ENCODE measurements at places on chromosomes 12 and 14.

DNA sequence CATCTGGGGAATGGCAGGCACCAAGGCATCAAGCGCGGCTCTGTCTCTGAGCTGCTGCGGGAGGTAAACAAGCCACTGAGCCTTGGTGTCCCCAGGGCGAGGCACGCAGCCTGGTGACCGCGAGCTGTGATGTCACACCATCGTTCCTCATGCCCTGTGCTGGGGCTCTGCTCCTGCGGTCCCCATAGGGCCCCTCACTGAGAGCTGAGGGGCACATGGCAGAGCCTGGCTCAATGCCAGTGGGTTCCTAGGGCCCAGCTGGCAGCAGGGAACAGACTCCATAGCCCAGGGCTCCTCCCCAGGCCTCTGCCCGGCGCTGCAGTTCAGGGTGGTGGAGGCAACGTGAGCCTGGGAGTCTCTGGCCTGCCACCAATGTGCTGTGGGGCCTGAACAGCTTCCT lies 22.6 kb downstream of the CHGA start:
- DNase-seq, result no peak

DNA sequence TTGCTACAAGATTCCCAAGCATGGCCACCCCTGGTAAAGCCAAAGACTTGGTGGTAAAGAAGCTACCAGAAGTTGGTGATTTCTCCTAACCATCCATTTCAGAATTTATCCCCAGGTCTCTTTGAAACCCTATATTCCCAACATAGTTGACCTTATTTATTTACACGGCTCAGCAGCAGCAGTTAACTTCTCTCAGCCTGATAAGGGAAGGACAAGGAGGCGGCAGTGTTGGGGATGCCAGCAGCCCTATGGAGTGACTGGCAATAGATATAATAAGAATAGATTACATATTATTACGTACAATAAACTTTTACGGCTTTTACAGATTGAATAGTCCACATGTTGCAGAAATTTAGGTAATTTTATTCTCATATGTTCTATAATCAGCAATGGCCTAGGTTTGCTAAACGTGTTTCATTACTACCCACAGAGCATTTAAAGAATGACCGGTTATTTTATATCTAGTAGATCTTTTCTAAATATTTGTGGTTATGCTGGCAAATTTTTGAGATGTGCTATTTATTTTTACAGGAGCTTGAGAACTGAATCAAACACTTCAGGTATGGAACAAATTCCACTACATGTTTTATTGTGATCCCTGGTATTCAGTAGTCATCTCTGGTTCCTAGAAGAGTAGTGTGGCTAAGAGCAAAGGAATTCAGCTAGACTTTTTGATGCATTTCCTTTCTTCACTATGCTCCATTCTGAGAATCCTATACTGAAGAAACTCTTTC lies 19.8 kb upstream of the PALS1 start:
- no peak for DNase-seq

DNA sequence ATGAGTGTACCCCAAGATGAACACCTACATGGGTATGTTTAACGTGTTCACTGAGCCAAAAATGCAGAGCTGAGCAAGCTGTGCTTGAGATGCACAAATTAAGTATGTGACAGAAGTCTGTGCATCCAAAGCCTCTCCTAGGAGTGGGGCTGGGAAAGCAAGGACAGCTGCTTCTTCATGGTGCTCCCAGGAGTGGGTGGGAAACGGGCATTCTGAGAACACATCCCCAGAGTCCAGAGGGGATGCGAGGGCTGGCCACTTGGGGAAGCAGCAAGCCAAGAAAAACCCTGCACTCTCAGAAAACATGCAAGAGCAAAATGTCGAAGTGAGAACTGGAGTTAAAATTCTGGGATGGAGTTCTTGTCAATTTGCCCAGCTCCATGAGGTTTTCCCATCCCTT lies 414.3 kb downstream of the BCAT1 start:
- no peak for DNase-seq

DNA sequence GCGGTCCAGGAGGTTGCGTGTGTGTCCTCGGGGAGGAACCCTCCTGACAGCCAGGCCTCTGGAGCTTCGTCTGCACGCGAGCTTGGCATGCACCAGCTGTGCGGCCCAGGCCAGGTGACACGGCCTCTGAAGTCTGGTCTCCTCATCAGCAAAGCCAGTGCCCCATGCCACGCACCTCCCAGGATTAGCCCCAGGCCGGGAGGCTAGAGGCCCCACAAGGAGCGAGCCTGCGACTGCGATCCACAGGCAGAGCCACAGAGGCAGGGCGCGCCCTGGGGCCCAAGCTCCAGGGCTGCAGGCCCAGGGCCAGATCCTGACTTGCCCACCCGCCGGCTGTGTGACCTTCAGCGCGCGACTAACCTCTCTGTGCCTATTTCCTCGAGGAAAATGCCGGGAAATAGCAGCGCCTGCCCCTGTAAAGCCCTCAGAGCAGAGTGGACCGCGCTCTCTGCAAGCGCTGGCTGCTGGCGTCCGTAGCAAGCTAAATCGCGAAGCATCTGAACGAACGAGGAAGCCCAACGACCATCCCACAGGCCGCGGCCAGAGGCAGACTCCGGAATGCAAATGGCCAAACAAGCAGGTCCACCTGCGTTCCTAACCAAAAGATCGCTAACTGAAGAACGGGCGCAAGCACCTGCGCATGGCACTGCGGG lies 492 bp upstream of the BTBD6 start:
- DNase-seq, result no peak

DNA sequence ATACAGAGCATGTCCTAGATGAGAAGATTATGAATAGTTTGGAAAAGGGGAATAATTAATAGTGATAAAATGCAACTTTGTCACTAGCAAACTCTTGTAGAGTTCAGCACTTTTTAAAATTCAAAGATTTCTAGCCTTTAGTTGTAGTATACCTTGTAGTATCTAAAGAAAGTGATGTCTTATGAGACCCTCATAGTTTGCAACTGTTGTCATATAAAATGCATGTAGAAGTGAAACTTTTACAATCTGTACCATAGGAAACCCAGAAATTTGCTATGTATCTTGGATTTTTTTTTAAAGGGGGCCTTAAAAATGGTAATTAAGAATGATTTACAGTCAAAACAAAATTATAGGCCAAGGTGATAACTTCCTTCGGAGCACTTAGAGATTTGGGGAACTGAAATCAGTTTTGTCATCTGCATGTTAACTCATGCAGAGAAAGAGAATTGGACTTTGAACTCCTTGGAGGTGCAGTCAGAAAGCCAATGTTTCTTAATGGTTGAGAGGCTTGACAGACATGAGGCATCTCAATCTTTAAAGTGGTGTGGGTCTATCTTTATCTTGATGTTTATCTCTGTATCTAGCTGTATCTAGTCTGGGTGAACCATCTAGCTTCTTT lies 1.3 kb downstream of the LRRK2 start:
- DNase-seq, result no peak

- no peak for DNase-seq
These were observed 525.3 kb downstream of the MED13L start for GRCh38 chr12:115752156-115752555.

DNA sequence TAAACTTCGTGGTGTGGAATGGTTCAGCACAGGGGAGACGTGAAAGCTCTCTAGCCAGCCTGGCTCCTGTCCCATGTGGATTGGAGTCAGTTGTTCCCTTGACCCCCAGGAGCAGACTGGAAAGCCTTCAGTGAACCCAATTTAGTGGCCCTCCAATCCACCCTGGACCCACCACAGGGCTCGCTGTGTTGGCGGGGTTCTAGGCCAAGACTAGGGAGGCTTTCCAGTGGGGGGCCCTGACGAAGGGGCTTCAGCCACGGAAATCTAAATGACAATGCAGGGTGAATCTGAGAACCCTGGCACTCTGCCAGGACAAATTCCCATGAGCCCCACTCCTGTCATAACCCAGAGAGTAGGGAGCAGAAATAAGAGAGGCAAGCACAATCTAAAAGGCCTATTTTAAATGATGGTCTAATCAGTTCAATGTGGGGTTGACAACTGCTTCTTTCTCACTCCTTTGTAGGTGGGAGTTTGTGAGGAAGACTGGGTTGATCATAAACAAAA lies 110.8 kb downstream of the SLC35F4 start:
- DNase-seq, result no peak

Measured in Panc1 (cell line).